Activated naive CD8-positive, alpha-beta T cell treated with anti-CD3 and anti-CD28 coated beads, Interleukin-2, amount 50 U/mL, for 24 hours (primary cell): ENCODE measurements at places on chromosomes 4 and X.
A peak's percentile ranks its signal among the peaks of the same experiment; 100 is the strongest.

- DNase-seq, result no peak
Observed at GRCh38 chrX:107758231-107758766, 17.3 kb downstream of the TSC22D3 start.

- no peak for DNase-seq
Observed at GRCh38 chr4:84403656-84404055, 95.4 kb downstream of the NKX6-1 start.

DNA sequence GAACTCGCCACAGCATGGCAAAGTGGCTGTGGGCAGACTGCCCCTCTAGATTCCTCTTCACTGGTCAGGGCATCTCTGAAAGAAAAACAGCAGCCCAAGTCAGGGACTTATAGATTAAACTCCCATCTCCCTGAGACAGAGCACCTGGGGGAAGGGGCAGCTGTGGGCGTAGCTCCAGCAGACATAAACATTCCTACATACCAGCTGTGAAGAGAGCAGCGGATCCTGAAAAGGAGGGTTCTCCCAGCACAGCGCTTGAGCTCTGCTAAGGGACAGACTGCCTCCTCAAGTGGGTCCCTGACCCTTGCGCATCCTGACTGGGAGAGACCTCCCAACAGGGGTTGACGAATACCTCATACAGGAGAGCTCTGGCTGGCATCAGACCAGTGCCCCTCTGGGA is 18.8 kb upstream of the ZMAT1 start:
- no peak for DNase-seq

- no peak for DNase-seq
Observed at GRCh38 chr4:87937523-87937922, 38.0 kb upstream of the SPP1 start.

DNA sequence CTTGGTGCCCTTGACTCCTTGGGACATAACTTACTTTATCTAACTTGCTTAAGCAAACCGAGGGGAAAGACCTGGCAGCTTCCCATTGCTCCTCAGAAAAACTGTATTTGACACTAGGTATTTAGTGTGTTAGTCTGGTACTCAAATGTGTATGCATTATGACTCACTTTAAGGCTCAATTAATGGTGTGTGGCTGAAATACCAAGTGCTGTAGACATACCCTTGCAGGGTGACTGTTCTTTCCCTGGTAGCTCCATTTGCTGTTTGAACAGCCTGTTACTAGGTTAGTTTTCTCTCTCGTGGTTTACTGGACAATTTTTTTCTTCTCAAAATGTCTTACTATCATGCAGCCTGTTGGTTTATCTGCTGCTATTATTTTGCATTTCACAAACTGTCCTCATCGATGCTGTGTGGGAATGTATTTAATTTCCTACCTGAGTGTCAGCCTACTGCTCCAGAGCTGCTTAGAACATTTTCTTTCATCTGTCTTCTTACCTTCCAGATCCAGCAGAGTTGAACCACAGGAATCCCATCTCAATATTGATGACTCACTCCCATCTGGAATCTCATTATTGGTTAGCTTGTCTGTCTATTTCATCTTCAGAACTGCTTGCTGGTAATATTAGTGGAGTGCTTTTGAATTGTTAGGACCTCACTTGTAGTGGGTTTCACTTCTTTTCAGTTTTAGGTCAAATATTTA is 158.0 kb upstream of the FAT1 start:
- DNase-seq, result no peak

DNA sequence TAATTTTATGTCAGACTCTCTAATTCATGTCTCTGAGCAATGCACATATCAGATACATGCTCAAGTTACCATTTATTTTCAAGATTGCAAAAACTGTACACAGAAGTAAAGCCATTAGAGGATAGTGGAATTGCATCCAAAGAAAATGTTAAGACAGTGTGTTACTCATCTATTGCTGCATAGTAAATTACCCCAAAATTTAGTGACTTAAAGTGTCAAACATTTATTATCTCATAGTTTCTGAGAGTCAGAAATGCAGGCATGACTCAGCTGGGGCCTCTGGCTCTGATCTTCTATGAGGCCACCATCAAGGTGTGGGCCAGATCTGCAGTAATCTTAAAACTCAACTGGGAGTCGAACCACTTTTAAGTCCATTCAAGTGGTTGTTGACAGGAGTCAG is 275.2 kb downstream of the QDPR start:
- DNase-seq, result no peak

DNA sequence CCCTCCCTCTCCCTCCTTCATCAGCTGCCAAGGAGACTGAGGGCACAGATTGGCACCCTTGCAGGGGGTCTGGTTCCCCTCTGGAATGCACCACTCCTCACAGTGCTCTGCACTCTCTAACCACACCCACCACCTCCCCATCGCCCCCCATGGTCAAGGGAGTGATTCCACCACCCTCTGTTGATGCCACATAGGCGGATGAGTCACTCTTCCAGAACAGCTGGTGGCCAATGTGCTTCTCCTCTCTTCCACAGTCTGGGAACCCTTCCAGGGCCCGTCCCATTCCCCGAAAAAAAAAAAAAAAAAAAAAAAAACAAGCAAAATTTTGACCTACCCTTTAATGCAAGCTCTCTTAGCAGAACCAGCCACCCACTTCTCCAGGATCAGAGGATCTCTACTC is 341.3 kb upstream of the KLF3 start:
- DNase-seq, result no peak

DNA sequence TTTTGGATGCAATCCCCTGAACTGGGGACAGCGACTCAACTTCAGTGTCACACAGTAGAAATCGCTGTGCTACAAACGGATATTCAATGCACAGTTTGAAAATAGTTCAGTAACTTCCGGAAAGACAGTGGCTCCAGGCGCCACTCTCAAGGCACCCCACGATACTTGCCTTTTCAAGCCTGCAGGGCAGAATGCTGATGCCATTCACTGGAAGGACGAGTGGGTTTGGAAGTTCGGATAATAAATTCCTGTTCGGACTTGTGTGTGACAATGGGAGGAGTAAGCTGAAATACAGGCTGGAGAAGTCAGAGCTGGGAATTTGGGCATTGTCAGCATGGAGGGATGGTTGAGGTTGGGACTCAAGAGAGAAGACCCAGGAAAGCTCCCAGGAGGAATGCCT is 64.3 kb upstream of the HELT start:
- DNase-seq, result no peak

DNA sequence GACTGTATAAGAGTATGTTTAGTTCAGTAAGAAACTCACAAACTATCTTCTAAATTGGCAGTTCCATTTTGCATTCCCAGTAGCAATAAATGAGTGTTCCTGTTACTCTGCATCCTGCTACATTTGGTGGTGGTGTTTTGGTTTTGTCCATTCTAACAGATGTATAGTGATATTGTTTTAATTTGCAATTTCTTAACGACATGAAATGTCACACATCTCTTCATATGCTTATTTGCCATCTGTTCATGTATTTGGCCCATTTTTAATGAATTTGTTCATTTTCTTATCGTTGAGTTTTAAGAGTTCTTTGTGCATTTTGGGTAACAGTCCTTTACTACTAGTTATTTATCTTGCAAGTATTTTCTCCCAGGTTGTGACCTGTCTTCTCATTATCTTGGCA is 232.2 kb downstream of the TMA16 start:
- no peak for DNase-seq

- peak; percentile 56 for DNase-seq
Observed at GRCh38 chrX:2627272-2627867, 63.7 kb upstream of the CD99 start.

DNA sequence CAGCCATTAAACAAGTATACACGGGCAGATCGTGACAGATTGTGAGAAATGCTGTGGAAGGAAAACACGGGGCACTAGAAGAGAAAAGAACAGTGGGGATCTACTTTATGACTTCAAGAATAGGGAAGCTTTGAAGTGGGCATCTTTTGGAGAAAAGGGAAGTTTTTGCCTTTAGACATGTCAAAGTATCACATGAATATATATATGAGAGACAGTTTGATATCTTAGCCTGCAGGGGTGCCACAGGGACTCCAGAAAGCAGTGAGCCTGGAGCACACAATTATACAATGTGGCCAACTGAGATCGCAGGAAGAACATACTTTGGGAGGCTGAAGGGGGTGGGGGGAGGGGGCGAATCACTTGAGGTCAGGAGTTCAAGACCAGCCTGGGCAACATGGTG is 35.7 kb downstream of the RELL1 start:
- DNase-seq, result no peak
